Activated T-cell treated with anti-CD3 and anti-CD28 coated beads, Interleukin-2, amount 50 U/mL, for 1 hour (primary cell): ENCODE measurements at places on chromosomes 6 and 20.

DNA sequence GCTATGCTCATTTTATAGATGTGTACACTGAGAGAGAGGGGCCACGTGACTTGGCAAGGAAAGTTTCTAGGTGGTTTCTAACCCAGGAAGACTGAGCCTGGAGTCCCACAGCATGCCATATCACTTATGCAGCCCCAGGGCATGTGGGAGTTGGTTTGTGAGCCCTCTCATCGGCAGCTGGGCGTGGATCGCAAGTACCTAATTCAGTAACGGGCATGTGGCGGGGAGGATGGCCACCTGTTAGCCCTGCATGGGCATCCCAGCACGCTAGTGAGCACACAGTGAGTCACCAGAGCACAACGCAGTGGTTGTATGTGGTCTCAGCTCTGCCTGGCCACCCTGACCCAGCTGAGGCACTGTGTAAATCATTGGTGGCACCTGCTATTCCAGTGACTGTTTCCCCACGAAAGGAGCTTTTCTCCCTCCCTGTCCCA is 88.3 kb downstream of the NINL start:
- no peak for DNase-seq

DNA sequence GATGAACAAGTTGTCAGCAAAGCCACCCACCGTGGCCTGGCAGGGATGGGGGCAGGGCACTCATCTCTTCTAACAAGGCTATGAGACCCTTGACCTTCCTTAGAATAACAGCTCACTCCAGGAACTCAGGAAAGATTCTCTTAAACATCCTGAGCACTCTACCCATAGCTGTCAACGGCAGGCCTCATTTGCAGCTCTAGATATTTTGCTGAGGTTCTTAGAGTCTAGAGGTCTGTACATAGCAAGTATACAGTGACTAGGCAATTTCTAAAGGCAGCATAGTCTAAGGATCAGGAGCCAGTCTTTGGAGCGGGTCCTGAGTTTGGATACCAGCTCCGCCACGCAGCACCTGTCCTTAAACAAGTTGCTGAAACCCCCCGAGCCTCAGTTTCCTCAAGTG is 11.7 kb downstream of the TRERF1 start:
- DNase-seq, result no peak

GRCh38 chr6:141326925-141327324 is 805.8 kb upstream of the GJE1 start:
- no peak for DNase-seq

DNA sequence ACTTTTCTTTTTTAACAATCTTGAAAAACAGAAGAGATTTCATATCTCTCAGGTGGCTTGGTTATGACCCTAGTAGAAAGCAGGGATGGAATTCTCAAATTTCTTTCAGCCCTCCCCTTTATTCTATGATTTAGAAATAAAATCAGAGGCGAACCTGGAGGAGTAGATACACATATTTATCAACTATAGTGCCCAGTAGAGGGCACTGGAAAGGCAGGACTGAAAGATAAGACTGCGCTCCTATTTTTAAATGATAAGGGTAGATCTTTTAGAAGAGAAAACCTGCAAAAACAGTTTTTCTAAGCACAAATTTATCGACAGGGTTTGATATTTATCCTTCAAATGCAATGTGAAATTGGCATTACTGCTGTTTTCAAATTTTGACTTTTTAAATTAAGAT is 1296.6 kb downstream of the EPHA7 start:
- DNase-seq, result no peak

DNA sequence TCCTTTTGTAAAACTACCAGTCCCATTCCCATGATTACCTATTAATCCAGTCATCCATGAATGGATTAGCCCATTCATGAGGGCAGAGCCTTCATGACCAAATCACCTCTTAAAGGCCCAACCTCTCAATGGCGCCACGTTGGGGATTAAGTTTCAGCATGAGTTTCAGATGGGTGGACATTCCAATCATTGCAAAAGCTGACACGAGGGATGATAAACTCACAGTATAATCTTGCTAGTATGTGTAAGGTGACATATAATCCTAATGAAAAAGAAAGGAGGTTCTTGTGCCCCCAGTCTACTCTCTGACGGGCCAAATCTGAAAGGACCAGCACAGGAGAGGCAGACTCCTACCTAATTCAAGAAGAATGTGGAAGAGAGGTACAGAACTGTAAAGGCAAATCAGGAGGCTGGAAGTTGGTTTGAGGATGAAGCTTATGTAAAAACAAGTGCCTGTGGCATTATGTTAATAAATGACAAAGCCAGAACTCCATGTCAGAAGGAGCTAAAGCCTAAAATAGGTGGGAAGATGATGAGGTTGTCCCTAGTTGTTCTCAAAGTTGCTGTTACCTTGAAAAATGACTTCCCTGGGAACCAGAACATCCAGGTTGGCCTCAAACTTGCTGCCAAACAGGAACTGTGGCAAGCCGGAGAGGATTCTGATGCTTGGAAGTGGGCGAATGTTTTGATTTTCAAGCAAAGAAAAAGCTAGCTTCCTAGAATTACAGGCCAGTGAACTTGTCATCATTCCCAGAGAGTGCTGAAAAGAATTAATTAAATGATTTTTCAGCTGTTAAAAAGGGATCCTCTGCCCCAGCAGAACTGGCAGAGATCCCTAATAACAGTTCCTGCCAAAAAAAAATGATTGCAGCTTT is 106.5 kb upstream of the TIAM2 start:
- no peak for DNase-seq

- DNase-seq, result no peak
These were observed 212.9 kb downstream of the QKI start for GRCh38 chr6:163627274-163628062.

DNA sequence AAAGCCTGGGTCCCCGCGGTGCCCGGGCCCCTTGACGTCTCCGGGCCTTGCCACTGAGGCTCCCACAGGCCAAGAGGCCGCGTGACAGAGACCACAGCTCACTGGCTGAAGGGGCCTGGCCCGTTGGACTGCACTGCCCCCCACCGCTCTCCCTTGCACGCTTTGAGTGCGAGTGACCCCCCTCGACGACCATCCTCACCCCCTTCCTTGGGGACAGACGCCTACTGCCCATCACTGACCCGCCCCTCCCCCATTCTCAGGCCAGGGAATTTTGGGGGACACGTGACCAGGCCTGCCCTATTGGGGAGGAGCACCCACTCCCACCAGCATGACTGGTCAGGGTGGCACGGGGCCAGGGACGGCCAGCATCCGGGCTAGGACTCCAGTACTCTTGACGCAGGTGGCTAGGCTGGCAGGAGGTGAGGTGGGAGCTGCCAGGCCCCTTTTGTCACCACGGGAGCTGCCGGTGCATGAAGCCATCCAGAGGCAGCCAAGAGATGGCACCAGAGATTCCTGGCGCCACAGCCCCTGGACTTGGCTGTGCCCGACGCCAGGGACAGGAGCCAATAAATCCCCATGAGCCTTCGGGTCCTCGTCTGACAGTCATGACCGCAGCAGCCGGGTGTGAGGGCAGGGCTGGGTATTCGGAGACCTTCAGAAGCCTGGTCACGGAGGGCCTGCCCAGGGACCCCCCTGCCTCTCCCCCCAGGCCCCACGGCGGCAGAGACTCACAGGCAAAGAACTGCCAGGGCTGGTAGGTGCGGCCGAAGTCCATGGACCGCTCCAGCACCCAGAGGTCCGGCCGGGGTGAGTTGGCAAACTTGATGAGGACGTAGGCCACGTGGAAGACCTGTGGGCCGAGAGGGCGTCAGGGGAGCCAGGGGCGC is 14.5 kb downstream of the LAMA5 start:
- no peak for DNase-seq

DNA sequence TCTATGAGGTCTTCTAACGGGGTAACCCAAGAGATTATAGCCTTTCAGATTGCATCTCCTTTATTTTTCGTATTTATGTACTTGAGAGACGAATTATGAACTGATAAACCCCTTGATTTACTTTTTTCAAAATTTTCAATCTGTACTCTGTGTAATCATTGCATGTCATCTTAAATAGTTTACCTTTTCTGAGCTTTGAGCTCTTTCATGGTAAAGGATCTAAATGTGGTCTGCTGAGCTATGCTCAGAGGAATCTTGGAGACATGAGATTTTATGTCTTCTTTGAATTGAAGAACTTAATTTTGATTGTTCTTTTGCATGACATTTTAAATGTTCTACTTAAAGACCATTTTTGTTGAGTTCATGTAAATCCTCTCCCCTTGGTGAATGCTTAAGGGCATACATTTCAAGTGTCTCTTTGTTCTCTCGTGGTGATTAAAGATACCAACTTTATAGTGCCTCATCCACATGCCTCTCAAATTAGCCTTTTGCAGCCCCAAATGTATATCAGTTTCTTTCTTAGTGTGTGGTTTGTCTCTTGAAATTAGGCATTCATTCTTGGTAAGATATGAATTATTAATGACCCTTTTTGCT is 116.3 kb upstream of the SCGN start:
- DNase-seq, result no peak

DNA sequence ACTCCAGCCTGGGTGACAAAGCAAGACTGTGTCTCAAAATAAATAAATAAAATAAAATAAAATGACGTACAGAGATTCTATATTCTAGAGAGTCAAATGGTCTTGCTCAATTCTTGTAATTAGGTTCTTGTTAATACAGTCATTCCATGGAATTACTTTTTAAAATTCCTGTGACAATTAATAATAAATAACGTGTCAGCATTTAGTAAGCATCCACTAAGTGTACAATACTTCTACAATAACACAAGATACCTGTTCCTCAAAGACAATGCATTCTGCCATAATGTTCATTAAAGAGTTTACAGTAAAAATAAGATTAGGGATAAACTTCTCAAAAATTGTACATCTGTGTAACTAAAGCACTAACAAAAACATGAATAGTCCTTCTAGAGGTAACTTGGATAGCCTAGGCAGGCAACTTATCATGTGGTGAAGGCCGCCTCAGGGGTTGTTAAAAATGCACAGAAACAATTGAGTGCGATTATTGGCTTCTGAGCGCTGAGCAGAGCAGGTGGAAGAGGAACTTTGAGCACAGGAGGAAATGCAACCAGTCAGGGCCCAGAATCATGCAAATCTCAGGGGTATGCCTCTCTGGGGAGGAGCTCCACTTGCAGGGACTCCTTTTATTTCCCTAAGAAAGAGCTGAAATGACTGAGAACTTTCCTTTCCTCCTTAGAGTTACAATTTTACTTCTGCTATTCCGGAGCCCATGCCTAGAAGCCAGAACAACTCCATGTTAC is 37.1 kb downstream of the QRSL1 start:
- no peak for DNase-seq

- no peak for DNase-seq
These were observed 36.1 kb downstream of the SLC35D3 start for GRCh38 chr6:136958168-136958567.

- DNase-seq, result no peak
These were observed 35.5 kb downstream of the PYGB start for GRCh38 chr20:25283221-25283951.

GRCh38 chr6:2503816-2504494 is 246.8 kb downstream of the MYLK4 start:
- DNase-seq, result no peak

GRCh38 chr6:152571089-152571488 is 66.1 kb downstream of the SYNE1 start:
- no peak for DNase-seq

GRCh38 chr6:3912361-3913076 is 63.3 kb downstream of the FAM50B start:
- no peak for DNase-seq

DNA sequence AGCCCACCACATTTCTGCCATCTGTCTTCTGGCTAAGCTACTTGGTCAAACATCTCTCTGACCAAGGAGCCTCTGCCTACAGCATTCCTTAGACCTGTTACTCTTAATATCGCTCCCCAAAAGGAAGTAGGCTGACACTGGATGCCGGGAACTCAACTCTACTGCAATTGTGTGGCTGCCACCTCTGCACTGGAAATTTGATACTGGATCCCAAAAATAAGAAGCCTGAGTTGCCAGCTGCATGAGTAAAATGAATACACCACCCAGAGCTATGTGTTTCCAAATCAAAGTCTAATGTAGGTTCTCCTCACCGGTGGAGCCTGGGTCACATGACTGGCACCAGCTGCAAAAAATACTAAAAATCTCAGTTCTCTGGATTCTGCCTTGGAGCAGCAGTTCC is 36.9 kb downstream of the UNC5CL start:
- no peak for DNase-seq

DNA sequence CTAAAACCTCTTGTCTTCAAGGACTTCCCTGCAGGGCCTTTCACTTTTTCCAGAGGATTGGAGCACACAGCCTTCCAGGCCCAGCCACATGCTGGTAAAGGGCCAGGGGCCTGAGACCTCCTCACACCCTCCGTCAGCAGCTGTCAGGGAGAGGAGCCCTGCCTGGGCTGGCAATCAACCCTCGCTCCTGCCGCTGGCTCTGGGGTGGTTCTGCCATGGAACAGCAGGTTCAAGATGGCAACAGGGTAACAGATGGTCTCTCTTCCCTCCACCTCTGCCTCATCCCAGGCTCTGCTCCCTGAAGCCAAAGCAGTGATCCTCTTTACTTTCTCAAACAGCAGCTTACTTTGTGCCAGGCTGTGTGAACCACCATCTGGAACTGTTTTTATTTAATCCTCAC is 23.8 kb downstream of the PCNA start:
- DNase-seq, result no peak

DNA sequence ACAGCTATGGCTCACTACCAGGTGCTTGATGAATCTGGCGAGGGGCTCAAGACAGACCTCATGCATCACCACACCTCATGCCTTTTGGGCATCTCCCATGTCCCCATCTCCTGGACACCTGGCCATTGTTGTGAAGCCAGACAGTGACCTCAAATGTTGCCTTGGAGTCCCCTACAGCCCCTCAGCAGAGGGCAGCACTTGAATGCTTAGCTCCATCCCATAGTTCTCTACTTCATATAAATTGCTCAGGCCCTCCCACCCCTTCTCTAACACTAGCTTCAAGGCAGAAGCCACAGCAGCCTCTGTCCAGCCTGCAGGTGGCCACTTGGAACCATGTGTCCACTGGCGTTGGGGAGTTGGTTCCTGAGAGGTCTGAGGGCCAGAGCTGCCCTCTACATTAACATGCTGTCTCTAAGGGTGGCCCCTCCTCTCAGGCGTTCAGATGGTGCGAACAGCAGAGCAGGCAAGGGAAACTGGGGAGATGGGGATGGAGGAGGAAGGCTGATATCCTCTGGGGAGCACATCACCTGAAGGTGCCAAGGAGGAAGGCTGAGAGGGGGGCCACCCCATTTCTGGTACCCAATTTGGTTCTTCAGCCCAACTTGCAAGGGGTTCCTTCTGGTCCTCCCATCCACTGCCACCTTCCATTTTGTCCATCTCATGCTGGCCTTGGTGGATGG is 31.3 kb downstream of the MOCS1 start:
- no peak for DNase-seq

- no peak for DNase-seq
These were observed 745.1 kb upstream of the MARCKS start for GRCh38 chr6:113112086-113112485.

- DNase-seq, result no peak
These were observed 321.5 kb upstream of the JARID2 start for GRCh38 chr6:14924126-14925024.
